ENCODE measurements at places on chromosomes 11 and 22. TPM values are rescaled to one million over a fixed set of nuclear protein-coding genes. Genes with fewer than 3 reads are reported as not detected.

PTPRJ gene
- total RNA-seq = 5.8 TPM

C1QTNF6 gene
- 2.1 TPM for total RNA-seq

NRGN gene
- 0.84 TPM for total RNA-seq

DNHD1 gene
- 10.1 TPM for total RNA-seq

TSGA10IP gene
- not detected for total RNA-seq

INS gene
- not detected for total RNA-seq

PLCB3 gene
- 36.8 TPM for total RNA-seq

DYNC2H1 gene
- total RNA-seq = 15.6 TPM

LRP5 gene
- 28.8 TPM for total RNA-seq
